AG10803 (cell line): ENCODE measurements at places on chromosomes 2 and 18.

DNA sequence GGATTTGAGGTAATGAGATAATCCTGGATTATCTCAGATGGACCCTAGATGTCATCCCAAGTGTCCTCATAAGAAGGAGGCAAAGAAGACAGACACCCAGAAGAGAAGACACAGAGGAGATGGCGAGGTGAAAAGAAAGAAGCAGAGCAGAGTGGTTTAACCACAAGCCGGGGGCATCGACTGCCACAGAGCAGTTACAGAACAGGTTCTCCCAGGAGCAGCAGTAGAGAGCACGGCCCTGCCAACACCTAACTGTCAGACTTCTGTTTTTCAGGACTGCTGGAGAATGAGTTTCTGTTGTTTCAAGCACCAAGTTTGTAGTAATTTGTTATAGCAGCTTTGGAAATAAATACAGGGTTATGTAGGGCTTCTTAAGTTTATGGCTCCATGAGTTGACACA is 437.0 kb downstream of the THSD7B start:
- DNase-seq, result no peak

- peak; percentile 17 for DNase-seq
These were observed 56.9 kb downstream of the ASB1 start for GRCh38 chr2:238483656-238484055.

- no peak for DNase-seq
These were observed 74.3 kb downstream of the XRCC5 start for GRCh38 chr2:216183462-216183861.

DNA sequence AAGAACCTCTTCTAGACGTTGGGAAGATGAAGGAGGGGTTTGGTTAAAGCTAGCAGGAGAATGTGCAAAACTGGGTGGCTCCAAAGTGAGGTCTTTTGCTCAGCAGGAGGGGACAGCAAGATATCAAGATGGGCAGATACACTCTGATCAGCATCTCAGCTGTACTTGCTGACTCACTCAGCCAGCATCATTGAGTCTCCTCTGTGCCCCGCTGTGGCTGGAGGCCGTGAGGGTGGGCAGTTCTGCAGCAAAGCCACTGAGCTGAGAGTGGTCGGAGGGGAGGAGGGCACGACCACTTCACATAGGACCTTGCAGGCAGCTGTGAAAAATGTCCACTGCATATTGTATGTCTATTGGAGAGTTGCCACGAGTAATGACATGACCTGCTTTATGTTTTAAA is 152.0 kb downstream of the CAPN13 start:
- no peak for DNase-seq

- DNase-seq, result no peak
These were observed 101.8 kb downstream of the TPO start for GRCh38 chr2:1515073-1515430.

DNA sequence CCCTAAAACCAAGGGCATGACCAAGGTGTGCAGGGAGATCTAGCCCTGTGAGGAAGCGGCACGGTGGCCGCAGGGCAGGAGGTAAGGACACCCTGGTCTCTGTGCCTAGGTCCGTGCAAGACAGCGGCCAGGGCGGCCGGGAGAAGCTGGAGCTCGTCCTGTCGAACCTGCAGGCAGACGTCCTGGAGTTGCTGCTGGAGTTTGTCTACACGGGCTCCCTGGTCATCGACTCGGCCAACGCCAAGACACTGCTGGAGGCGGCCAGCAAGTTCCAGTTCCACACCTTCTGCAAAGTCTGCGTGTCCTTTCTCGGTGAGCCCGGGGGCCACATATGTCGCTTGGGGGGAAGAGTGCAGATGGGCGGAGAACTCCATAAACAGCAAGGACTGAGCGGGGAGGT is 235.4 kb downstream of the ATAD2B start:
- DNase-seq, result no peak

DNA sequence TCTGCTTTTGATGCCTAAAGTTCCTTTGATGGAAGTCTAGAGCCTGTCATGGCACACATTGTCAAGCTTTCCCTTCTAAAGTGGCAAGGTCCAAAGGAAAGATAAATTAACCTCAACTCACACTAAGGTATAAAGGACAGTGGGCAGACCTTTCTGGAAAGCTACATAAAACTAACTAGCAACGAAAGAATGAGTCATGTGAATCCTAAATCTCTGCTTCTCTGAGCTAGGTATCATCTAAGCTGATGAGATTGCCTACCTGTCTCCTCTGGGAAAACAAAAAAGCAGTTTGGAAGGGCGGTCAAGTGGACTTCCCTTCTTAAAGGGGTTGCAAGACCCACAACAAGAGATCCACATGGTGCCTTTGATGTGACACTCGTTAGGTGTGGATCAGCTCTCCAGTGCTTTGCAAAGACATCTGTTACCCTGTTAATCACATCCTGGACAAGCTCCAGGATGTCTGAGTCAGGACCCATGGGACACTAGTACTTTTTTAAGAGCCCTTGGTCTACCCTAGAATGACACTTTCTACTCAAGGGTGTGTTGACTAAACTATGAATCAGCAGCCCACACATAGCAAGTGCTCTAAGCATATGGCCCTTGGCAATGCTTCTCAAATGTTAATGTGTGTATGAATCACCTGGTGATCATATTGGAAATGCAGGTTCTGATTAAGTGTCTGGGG is 173.5 kb downstream of the ALK start:
- DNase-seq, result peak; percentile 83

- DNase-seq, result no peak
These were observed 19.1 kb downstream of the PDK1 start for GRCh38 chr2:172574965-172575364.

DNA sequence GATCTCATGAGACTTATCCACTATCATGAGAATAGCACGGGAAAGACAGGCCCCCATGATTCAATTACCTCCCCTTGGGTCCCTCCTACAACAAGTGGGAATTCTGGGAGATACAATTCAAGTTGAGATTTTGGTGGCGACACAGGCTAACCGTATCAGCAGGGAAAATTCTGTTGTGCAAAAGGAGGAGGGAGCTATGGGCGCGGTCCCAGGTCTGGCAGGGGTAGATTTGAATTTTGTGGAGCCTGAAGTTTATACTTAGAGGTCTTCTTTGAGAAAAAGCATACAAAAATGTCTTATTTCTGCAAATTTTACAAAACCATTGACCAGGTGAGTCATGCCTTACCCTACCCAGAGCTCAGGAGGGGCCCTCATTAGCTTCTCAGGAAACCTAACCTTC is 36.6 kb downstream of the SLC4A3 start:
- DNase-seq, result no peak

GRCh38 chr18:45833846-45834245 is 8.4 kb downstream of the SIGLEC15 start:
- DNase-seq, result no peak

- DNase-seq, result no peak
These were observed 53.0 kb downstream of the ZC3H8 start for GRCh38 chr2:112201696-112202430.

- no peak for DNase-seq
These were observed 84.9 kb downstream of the TPO start for GRCh38 chr2:1498176-1498575.
